ENCODE measurements at places on chromosomes 7 and 10.

GRCh38 chr10:35626971-35627507 is 15.1 kb downstream of the FZD8 start:
- DNase-seq, result no peak

GRCh38 chr10:124619195-124619594 is 125.0 kb downstream of the FAM53B start:
- no peak for DNase-seq

- DNase-seq, result no peak
Observed at GRCh38 chr10:93874309-93875031, 19.3 kb upstream of the SLC35G1 start.

DNA sequence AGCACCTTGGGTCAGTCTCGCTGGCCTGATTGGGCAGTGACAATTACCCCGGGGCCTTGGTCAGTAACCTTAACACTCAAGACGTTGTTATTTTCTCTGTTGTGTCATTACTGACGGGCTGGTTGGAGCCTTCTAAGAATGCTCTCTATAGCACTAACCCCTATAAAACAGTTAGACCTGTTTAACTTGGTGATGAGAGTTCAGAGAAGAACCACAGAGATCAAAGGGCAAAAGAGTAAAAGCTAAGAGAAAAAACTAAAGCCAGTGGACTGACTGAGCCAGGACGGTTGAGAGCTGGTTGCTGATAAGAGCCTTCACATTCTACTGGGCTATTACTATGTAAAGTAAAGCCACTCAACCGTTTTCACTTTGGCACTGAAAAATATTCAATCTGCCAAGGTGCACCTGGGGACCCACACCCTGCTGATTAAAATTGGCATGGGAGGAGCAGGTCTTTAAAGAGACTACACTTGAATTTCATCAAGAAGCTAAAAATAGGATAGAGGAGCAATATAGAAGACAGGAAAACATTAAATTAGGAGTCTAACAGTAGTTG is 13.6 kb upstream of the ITGB1 start:
- no peak for DNase-seq

GRCh38 chr7:158828133-158829020 is 932 bp downstream of the ESYT2 start:
- DNase-seq, result no peak
